T-cell (primary cell): ENCODE measurements at places on chromosomes 13 and 19. TPM values are rescaled to one million over a fixed set of nuclear protein-coding genes. Genes with fewer than 3 reads are reported as not detected.

DNA sequence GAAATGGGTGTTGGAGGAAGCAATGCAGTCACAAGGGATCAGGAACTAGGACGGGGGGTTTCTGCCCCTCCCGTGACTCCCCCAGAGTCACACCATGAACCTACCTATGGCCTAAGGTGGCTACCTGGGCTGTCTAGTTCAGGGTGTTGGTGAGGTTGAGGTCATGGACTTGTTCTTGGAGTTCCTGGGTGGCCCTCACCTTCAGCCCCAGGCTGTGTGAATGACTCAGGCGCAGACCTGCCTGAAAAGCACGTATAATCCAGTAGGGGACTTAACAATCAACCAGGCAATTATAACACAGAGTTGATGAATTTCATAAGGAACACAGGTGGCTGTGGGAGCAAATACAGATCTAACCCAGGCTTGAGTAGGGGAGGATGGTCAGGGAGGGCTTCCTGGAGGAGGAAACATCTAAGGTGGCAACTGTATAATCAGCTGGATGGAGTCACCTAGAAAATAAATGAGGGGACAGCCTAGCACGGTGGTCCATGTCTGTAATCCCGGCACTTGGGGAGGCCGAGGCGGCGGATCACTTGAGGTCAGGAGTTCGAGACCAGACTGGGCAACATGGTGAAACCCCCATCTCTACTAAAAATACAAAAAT is 25.6 kb upstream of the ADGRE1 start:
- no peaks in the 10 kb centered on the region for H3K27me3 ChIP-seq
- H3K4me3 ChIP-seq: no peak overlapping the region
- no peak for DNase-seq
- peaks cover 5% of the 10 kb centered on the region for H3K4me1 ChIP-seq

DNA sequence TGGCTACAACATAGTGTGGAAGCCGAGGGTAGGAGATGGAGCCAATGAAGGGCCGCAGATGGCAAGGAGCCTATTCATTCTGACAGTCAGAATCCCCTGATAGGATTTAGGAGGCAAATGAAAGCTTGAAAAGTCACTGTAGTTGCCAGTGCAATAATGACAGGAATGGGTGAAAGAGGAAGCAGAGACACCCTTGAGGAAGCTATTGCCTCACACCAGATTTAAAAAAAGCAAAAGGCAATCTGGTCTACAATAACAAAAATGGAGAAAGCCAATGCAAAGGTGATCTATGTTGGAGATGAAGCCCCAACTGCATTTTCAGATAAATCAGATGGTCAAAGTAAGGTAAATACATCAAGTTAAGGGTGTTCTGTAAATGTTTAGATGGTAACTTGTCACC is 158.5 kb downstream of the TUBA3C start:
- DNase-seq: no peak
- H3K36me3 ChIP-seq: no peaks in the 10 kb centered on the region
- H3K4me3 ChIP-seq: no peak overlapping the region
- H3K27me3 ChIP-seq: no peaks in the 10 kb centered on the region

DNA sequence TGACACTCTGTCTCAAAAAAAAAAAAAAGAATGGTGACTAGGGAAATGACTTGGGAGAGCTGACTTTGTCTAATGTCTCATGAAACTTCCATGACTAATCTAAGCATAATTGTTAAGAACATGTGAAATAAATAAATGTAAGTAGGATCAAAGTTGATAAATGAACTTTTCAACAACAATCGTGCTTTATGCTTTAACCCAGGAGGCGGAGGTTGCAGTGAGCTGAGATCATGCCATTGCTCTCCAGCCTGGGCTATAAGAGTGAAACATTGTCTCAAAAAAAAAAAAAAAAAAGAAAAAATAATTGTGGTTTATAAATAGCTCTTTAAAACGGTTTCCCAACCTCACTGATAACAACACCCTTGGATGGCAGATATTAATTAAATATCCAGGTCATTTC is 12.9 kb upstream of the AKT2 start:
- no peak overlapping the region for H3K4me3 ChIP-seq
- no peaks in the 10 kb centered on the region for H3K4me1 ChIP-seq
- DNase-seq: no peak
- H3K27ac ChIP-seq: no peak overlapping the region
- H3K36me3 ChIP-seq: no peaks in the 10 kb centered on the region

GRCh38 chr13:47168618-47169017 is 271.8 kb upstream of the HTR2A start:
- H3K4me3 ChIP-seq: no peak overlapping the region
- H3K27ac ChIP-seq: no peak overlapping the region
- no peak for DNase-seq
- H3K36me3 ChIP-seq: no peaks in the 10 kb centered on the region
- no peaks in the 10 kb centered on the region for H3K4me1 ChIP-seq
- no peaks in the 10 kb centered on the region for H3K27me3 ChIP-seq

- peaks cover 16% of the 10 kb centered on the region for H3K36me3 ChIP-seq
- H3K4me3 ChIP-seq: peak overlapping the region; percentile 65
- H3K27ac ChIP-seq: peak overlapping the region; percentile 66
- peaks cover 60% of the 10 kb centered on the region for H3K4me1 ChIP-seq
Measured at GRCh38 chr19:19662871-19663255, 613 bp downstream of the ATP13A1 start.

DNA sequence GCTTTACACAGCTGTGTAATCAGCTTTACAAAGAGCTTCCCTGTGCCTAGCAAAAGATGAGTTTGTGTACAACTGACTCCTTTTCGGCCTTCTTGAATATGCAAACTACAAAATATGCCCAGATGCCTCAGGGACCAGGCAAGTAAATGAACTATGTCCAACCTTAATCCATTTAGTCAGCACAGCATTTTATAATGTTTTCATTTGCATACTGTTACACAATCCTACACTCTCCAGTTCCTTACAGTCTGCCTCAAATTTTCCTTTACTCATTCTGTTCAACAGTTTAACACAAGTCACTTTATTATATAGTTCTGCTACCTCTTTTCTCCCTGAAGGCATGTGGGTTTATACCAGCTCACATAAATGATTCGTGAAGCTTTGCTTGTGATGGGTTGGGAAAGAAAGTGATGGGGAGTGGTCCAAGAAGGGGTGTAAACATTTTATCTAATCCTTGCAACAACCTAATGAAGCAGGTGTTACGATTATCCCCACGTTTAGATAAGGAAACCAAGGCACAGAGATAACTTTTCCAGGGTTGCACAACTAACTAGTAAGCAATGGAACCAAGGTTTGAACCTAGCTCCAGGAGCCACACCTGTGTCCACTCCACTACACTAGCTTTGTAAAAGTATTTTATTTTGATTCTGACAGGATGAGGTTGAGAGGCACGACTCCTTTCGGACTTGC is 3.3 kb upstream of the USP12 start:
- no peak for DNase-seq
- no peak overlapping the region for H3K27ac ChIP-seq
- no peaks in the 10 kb centered on the region for H3K27me3 ChIP-seq
- no peaks in the 10 kb centered on the region for H3K36me3 ChIP-seq

DNA sequence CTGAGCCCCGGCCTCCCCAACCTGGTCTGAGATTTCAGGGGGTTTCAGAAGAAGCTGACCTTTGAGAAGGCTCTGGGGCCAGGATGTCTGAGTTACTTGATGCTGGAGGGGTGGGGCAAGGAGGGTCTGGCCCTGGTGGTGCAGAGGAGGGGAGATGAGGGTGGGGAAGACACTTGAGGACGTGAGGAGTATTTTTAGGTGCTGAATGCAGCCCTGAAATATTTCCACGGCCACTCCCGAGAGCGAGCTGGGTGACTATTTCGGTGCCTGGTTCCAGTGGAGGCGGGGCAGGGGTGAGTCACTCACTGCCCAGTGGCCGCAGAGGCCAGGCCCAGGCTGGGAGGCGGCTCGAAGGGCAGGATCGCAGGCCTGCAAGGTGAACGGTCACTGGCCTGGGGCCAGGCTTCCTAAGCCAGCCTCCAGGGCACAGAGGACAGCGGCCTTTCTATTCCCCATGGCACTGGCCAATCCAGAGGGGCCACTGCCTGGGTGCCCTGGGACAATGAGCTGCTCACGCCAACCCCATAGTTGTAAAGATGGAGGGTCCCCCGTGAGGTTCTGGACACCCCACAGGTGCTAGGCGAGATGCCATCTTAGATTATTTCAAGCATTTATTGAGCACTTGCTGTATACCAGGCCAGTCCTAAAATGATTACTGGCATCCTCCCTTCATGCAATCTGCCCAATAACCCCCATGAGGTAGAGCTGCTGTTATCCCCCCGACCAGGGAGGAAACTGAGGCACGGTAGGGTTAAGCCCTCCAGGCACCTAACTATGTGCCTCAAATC is 19.7 kb upstream of the JUND start:
- no peak overlapping the region for H3K4me3 ChIP-seq
- H3K27me3 ChIP-seq: no peaks in the 10 kb centered on the region
- peak overlapping the region; percentile 96 for H3K27ac ChIP-seq

DNA sequence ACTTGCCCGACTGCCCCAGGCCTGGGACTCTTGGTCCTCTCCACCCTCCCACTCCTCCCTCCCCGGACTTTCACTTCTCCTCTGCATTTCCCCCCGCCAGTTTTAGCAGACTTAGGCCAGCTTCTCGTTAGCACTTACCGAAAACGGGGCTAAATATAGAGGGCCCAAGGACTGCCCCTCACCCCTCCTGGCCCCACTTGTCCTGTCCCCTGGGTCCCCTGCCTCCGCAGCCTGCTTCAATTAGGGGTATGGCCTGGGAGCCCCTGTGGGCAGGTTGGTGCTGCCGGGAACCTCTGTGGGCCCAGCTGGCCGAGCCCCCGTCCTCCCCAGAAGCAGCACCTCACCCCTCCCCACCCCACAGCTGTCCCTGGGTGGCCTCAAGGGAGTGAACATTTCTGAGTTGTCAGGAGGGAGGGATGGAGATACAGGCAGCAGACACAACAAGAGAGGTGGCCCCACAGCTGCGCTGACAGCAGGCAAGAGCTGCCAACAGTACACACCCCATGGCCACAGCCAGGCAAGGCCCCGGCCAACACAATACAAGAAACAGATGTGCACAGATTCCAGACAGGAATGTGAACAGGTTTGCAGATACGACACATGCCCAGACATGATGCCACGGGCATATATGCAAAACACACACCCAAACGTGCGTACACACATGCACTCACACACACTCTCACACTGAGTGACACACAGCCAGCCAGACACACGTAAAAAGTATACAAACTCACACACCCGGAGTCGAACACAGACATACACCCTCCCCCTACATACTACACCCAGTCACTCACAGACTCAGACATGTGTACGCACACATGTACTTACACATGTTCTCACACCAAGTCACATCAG is 2.6 kb downstream of the POU2F2 start:
- DNase-seq: no peak
- peak overlapping the region; percentile 19 for H3K27ac ChIP-seq
- H3K4me1 ChIP-seq: peaks cover 19% of the 10 kb centered on the region
- H3K27me3 ChIP-seq: no peaks in the 10 kb centered on the region

DNA sequence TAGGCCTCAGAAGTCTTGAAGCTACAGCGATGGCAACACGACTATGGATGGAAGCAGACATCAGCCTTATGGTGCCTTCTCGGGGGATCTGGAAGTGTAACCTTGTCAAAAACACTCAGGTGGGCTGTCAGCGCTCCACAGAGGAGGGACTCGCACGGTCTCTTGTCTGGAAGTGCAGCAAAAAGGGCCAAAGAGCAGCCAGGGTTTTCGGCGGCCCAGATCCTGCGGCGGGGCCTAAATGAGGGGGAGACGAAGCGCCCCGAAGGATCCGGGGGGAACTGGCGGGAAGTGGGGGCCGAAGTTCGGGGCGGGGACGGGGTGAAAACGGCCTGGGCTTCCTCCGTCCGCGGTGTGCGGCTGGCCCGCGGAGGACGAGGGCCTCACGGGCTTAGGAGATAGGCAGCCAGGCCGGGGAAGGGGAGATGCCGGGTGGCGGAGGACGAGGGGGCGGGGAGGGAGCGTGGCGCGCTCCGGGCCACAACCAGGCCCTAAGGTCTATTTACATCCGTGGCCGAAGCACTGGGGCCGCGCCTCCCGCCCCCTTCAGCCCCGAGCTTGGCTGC is 637 bp downstream of the RANBP3 start:
- H3K4me1 ChIP-seq: peaks cover 70% of the 10 kb centered on the region
- no peak for DNase-seq
- peak overlapping the region; percentile 64 for H3K27ac ChIP-seq
- peaks cover 6% of the 10 kb centered on the region for H3K36me3 ChIP-seq
- no peaks in the 10 kb centered on the region for H3K27me3 ChIP-seq
- H3K4me3 ChIP-seq: peak overlapping the region; percentile 97

ZNF284 gene
- total RNA-seq: 4.9 TPM

SLC8A2 gene
- not detected for total RNA-seq

SBSN gene
- not detected for total RNA-seq

URAD gene
- not detected for total RNA-seq

ZNF132 gene
- 7.7 TPM for total RNA-seq

SH2D3A gene
- 83.7 TPM for total RNA-seq
